Parietal lobe (tissue), 2 donors: ENCODE measurements at places on chromosomes 3 and 15. TPM values are rescaled to one million over a fixed set of nuclear protein-coding genes. Genes with fewer than 3 reads are reported as not detected.

The CAMK2N2 gene
- 3.4 TPM for total RNA-seq

The HTR3E gene
- not detected for total RNA-seq

The GOLGA6L22 gene
- total RNA-seq, result not detected

The LTK gene
- total RNA-seq, result not detected

The SEMA5B gene
- 28.5 TPM for total RNA-seq

The SLC6A11 gene
- 33.5 TPM for total RNA-seq

The SERINC4 gene
- total RNA-seq, result not detected

The RASL12 gene
- 2.8 TPM for total RNA-seq

The NR2E3 gene
- total RNA-seq, result not detected
